ENCODE measurements at places on chromosomes 11 and 22.
A peak's percentile ranks its signal among the peaks of the same experiment; 100 is the strongest.

- DNase-seq, result peak; percentile 66
Observed at GRCh38 chr22:25153961-25154666, 45.5 kb upstream of the CRYBB3 start.

DNA sequence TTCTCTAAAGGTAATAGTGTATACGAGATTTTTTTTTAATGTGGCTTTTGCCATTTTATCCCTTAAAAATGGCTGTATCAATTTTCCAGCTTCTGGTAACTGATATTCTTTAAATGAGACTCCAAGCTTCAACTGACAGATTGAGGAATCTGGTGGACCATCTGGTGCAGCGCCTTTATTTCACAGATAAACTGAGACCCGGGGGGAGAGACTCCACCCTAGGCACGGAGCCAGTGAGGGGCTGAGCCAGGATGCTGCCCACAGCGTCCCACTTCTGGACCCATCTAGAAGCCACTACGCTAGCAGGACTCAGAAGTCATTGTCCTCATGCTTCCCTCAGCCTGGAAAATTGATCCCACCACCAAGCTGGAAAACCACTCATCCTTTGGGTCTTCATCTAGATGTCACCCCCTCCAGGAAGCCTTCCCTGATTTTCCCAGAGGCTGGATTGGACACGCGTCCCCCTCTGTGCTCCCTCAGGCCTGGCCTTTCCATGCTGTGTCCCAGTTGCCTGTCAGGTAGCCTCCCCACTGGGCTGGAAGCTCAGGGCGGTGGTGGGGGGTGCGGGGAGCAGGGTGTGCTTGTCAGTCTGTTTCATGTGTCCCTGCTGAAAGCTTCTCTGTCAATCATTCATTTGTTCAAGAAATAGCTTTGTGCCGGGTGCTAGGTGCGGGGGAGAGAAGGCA is 12.3 kb upstream of the CD5 start:
- no peak for DNase-seq

- no peak for DNase-seq
Observed at GRCh38 chr11:9750551-9750950, 86.7 kb downstream of the SWAP70 start.

- DNase-seq, result no peak
Observed at GRCh38 chr11:30478923-30479322, 107.2 kb downstream of the MPPED2 start.

- no peak for DNase-seq
Observed at GRCh38 chr22:32205974-32206773, 1.3 kb upstream of the RFPL2 start.

GRCh38 chr22:39144101-39144767 is 8.2 kb downstream of the CBX7 start:
- peak; percentile 31 for DNase-seq

GRCh38 chr22:35039625-35040024 is 26.3 kb upstream of the ISX start:
- peak; percentile 13 for DNase-seq

- peak; percentile 88 for DNase-seq
Observed at GRCh38 chr11:57779276-57779675, 17.7 kb downstream of the CTNND1 start.

DNA sequence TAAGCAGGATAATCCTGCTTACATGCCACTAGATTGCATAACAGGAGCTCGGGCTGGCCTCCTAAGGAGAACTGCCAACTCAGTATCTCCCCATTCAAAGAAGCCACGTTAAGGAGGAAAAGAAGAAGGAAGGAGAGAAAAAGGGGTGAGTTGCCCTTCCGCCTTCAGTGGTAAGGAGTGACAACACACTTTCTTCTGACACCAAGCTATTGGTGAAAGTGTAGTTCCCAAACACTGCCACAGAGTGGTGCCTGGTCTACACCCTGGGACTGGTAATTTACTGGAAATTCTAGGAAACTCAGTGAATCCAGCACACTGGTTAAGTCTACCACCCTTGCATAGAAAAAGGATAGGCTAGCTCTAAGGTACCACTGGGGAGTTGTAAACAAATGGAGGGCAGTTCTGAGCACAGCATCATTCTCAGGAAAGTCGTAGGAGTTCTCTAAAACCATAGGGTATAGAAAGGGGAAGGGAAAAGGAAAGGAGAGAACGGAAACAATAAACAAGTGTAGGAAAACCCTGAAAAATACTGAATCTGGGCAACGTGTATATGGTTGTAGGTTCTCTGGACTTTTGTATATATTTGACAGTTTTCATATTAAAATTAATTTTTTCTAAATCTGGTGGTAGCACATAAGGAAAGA is 58.2 kb downstream of the RRAS2 start:
- peak; percentile 77 for DNase-seq

GRCh38 chr11:66478729-66479393 is 1.4 kb upstream of the DPP3 start:
- DNase-seq, result no peak

- no peak for DNase-seq
Observed at GRCh38 chr11:60830478-60831142, 11.3 kb upstream of the CCDC86 start.

GRCh38 chr22:17968126-17968525 is 56.2 kb downstream of the MICAL3 start:
- DNase-seq, result no peak

GRCh38 chr22:37409459-37410050 is 17.7 kb downstream of the ELFN2 start:
- DNase-seq, result no peak

- no peak for DNase-seq
Observed at GRCh38 chr11:121391914-121392313, 60.2 kb upstream of the SORL1 start.

GRCh38 chr11:45180179-45180847 is 33.9 kb downstream of the PRDM11 start:
- peak; percentile 71 for DNase-seq

- no peak for DNase-seq
Observed at GRCh38 chr11:70246196-70246595, 24.3 kb upstream of the PPFIA1 start.

GRCh38 chr11:26974069-26974783 is 19.7 kb upstream of the FIBIN start:
- peak; percentile 11 for DNase-seq

GRCh38 chr11:89355646-89356045 is 135.5 kb downstream of the NOX4 start:
- no peak for DNase-seq

- peak; percentile 40 for DNase-seq
Observed at GRCh38 chr11:88280673-88281316, 56.7 kb downstream of the CTSC start.

DNA sequence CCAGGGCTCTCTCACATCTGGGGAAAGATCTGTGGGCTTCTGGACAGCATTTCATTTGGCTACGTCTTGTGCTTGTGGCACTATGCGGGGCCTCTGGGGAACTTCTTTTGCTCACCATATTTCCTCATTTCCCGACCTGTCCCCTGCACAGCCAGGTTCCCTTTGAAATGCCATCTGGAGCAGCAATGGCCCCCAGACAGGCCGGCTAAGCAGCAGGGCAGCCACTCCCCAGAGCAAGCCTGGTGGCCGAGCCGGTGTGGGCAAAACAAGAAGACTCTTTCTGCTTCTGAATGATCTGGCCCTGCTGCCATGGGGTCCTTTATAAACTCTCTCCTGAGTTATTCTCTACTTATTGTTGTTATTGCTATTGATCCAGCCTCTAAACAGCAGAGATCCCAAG is 190.7 kb upstream of the NECTIN1 start:
- no peak for DNase-seq

- no peak for DNase-seq
Observed at GRCh38 chr11:9078113-9079086, 13.0 kb downstream of the SCUBE2 start.

DNA sequence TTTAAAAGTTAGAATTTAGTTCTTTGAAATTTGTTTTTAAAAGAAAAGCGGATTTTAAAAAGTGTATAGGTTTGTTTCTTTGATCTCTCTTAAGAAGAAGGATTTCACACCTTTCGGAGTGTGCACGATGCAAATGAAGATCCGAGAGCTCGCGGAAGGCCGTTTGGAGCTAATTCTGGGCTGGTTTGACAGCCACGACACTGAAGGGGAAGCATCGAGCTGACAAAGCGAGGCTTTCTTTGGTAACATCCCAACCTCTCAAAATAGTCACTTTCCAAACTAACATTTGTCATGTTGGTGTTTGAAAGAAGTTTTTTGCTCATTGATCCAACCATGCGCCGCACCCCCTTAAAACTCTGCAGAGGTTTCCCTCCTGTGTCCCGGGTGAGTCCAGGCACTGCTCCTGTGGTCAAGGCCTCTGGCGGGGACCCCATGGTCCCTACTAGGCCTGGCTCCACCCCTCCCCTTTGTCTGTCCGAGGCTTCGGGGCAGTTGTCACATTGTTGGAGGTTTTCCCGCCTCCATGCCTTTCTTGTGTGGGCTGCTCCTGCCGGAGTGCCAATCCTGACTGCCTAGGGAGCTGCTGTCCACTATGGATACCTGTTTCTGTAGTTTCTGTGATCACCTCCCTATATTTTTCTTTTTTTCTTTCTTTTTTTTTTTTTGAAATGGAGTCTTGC is 39.7 kb downstream of the MPPED1 start:
- no peak for DNase-seq

GRCh38 chr11:133821776-133822175 is 23.5 kb downstream of the SPATA19 start:
- peak; percentile 14 for DNase-seq

- DNase-seq, result peak; percentile 58
Observed at GRCh38 chr11:102882389-102883024, 7.7 kb upstream of the MMP12 start.

DNA sequence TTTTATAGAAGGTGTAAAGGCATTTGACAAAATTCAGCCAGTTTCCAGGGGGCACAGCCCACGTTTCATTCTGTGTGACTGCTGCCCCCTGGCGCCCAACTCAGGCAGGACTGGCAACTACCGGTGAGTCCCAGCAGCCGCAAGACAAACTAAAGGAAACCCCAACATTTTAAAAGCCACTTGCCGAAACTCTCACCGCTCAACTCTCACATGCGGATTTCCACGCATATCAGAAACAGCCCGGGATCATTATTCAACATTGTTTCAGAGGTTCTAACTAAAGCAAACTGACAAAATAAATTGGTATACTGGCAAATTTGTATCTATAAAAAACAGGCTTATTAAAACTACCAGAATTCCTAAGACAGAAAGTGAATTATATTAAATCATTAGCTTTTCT is 48.2 kb downstream of the MORC2 start:
- peak; percentile 46 for DNase-seq

DNA sequence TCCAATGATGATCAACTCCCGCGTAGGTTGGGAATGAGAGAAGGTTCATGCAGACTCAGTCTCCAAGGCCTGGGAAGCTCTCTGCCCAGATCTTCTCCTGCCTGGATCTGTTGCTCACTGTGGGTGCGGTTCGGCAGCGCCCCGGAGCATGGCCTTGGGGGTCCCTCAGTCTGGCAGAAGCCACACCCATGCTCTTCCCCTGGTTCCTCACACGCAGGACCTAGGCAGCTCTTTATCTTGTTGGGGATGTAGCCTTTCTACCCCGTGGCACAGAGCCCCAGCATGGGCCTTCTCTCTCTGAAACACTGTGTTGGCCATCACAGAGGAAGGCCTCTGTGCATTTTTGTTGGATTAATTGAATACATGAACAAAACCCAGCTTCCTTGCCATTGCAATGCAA is 1461.6 kb downstream of the BRD1 start:
- DNase-seq, result no peak

- no peak for DNase-seq
Observed at GRCh38 chr11:60931917-60932316, 7.7 kb downstream of the TMEM132A start.

GRCh38 chr11:31973172-31973571 is 117.7 kb upstream of the RCN1 start:
- DNase-seq, result no peak

DNA sequence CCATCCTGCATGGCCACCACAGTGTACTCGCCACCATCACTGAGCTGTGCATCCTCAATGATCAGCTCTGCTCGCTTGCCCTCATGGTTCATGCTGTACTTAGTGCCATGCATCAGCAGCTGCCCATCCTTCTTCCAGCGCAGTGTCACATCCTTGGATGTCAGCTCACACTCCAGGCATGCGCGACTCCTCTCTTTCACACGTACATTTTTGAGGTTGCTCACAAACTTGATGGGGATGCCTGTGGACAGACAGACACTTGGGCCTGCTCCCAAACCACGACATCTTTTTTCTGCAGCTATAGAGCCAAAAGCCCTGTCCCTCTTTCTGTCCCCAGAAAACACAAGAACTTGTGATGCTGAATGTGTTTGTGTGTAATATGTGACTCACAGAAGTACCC is 10.5 kb downstream of the IGSF22 start:
- no peak for DNase-seq

DNA sequence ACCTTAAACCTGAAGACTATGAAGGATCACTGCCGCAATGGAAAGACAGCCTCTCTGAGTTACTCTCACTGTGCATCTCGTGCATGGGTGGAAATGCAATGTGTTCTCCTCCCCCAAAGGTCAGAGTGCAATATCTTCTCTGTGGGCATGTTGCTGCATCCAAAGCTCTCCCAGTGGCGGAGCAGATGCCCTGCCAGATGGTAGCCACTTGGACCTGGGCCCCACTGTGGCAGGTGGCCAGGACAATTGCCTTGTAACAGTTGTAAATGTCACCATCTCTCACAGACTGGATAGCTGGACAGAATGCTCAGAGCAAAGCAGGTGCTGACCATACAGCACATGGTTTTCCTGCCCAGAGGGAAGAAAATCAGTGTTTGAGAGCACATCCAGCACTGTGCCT is 542.0 kb downstream of the FAM181B start:
- no peak for DNase-seq

GRCh38 chr11:130209954-130210854 is 50.6 kb downstream of the ST14 start:
- no peak for DNase-seq

DNA sequence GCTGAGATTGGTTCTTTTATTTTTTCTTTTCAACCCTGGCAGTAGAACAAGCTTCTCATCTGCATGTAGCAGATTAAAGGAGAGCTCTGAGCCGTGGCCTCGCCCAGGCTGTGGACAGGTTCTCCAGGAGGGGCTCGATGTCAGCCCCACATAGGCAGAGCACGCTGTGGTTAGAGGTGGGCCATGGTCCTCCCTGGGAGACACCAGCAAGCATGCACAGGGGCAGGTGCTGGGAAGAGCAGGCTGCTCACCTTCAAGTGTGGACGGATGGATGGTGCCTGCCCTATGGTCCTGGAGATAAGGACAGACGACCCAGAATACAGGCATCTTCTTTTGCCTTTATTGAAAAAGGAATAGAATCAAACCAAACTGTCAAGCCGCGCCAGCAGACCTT is 634.8 kb downstream of the BRD1 start:
- DNase-seq, result no peak

DNA sequence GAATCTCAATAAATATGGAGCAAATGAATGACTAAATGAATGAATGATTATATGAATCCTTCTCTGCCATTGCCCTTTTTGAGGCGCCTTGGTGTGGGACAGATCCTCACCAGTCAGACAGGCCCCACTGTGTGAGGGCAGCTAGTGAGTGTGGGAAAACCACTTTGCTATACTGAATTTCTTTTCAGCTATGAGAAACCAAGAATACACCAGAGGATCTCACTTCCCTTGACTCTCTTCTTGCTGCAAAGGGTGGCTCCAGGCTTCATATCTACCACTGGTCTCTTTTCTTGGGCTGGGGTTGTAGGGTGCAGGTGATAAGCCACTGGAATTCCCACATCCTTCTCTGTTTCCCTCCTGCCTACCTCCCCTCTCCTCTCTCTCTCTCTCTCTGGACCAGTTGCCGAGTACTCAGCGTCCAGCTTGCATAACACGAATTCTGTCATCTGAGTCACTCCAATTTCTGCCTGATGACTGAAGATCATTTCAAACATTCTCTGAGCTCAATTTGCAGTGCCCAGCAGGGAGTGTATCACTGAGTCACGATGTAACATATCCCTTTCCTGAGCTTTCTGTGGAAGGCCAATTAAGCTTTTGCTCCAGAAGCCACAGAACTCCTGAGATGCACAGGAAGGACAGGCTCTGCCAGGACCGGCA is 304.3 kb upstream of the NCAM1 start:
- peak; percentile 50 for DNase-seq
